CD8-positive, alpha-beta memory T cell (primary cell): ENCODE measurements at places on chromosomes 7 and 10. TPM values are rescaled to one million over a fixed set of nuclear protein-coding genes. Genes with fewer than 3 reads are reported as not detected.

The AHR gene
- 7.3 TPM for polyA plus RNA-seq

The FAM237B gene
- not detected for polyA plus RNA-seq

The SFRP5 gene
- 0.54 TPM for polyA plus RNA-seq

The ADK gene
- 54.1 TPM for polyA plus RNA-seq

The UNCX gene
- polyA plus RNA-seq = not detected

The CFAP43 gene
- not detected for polyA plus RNA-seq

The FBXL13 gene
- 0.43 TPM for polyA plus RNA-seq

The CTAGE15 gene
- polyA plus RNA-seq = 0.29 TPM

DNA sequence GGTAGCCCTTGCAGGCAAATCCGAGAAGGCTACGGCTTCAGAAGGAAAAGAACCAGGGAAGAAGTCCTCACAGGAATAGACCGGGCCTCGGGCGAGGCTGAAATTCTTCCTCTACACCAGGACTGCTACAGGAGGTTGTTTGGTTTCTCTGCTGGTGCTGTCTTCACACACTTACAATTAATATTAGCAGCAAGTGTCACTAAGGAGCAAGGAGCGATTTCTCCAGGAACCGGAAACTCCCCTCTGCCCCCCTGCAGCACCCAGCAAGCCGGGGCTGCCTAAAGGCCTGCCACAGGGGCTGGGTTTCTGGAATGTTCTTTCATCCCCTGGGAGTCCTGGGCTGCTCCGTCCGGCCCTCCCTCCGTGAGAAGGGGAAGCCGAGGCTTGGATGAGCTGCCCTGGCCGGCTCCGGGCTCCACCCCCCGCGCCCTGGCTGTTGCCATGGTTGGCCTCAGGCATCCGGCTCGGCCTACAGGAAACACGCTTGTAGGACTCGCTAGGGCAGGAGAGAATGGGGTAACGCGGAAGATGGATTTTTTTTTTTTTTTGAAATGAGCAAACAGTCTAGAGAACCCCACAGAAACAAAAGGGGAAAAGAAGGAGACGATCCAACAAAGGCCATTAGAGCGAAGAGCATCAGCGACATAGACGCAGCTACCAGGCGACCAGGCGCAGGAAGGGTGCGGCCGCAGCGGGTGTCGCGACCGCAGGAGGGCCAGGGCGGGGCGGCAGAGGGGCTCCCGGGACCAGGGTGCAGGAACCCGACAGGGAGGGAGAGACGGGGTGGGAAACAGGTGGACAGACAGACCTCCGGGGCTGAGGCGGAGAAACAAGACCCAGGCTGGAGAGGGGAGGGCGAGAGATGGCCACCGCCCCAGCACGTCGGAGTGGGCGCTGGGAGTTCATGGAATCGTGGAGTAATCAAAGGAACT, 33.0 kb downstream of the EN2 start:
- no peak for DNase-seq

- no peak for DNase-seq
Observed at GRCh38 chr7:100376066-100376465, 2.8 kb downstream of the PILRA start.

- DNase-seq = no peak
Observed at GRCh38 chr7:85025312-85025756, 161.5 kb downstream of the SEMA3D start.

GRCh38 chr10:122530177-122530576, 30.4 kb upstream of the DMBT1 start:
- no peak for DNase-seq

DNA sequence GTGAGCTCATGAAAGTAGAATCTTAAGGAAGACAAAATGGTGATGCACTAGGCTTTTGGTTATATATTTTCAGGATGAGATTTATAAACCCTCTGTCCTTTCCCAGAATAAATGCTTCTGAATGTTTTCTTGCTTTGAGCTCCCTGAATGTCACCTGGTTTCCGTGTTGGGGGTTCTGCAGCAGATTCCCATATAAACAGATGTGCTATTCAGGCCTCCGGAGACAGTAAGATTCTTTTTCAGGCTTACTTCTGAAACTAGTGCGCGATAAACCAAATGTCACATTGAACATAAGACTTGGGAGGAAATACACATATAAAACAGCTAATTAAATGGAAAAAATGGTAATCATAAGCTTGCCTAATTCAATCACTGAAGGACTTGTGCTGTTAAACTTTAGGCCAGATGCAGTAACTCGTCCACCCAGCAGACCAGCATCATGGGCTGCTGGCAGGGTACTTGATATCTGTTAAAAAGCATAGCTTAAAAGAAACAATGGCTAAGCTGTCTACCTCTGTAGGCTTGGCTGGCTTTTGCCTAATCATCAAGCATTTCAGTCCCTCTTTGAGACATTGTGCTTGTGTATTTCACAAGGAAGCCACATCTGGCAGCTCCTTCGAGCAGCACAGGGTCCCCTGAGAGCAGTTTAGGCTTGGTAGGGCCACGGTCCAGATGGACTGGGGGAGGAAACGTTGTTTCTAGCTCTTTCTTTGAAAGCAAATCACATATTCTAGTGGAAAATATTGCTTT, 281.2 kb upstream of the KIAA1217 start:
- no peak for DNase-seq

- DNase-seq = no peak
Observed at GRCh38 chr7:19294619-19295018, 149.4 kb upstream of the FERD3L start.

DNA sequence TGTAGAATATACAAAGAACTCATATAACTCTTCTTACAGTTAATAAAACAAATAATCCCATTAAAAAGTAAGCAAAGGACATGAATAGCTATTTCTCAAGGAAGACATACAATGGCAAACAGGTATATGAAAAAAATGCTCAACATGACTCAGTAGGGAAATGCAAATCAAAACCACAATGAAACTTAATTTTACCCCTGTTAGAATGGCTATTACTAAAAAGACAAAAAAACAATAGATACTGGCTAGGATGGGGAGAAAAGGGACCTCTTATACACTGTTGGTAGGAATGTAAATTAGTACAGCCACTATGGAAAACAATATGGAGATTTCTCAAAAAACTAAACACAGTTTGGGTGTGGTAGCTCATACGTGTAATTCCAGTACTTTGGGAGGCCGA, 37.8 kb downstream of the HERPUD2 start:
- DNase-seq = no peak

GRCh38 chr7:45690762-45691150, 116.6 kb downstream of the ADCY1 start:
- DNase-seq = no peak

GRCh38 chr7:5758286-5758685, 23.2 kb downstream of the RNF216 start:
- DNase-seq = no peak

- no peak for DNase-seq
Observed at GRCh38 chr10:63712717-63713115, 191.5 kb downstream of the REEP3 start.

- DNase-seq = no peak
Observed at GRCh38 chr7:98283127-98283886, 1.8 kb downstream of the BRI3 start.

- DNase-seq = no peak
Observed at GRCh38 chr7:105003872-105004510, 10.0 kb upstream of the KMT2E start.

DNA sequence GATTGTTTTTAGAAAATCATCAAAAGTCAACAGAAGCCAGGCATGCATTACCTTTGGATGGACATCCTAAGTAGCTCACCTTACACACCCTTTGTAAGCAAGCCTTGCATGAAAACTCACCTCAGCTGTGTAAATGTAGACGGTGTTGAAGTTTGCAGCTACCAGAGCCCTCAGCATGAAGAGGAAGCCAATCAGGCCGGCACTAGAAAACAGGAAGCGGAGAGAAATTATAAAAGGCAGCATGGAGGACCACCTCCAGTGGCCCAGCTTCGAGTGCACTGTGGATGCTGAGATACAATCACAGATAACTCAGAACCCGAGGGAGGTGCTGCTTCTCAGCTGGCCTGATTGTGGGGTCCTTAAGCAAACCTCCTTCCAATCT, 75.3 kb downstream of the SVOPL start:
- DNase-seq = no peak

DNA sequence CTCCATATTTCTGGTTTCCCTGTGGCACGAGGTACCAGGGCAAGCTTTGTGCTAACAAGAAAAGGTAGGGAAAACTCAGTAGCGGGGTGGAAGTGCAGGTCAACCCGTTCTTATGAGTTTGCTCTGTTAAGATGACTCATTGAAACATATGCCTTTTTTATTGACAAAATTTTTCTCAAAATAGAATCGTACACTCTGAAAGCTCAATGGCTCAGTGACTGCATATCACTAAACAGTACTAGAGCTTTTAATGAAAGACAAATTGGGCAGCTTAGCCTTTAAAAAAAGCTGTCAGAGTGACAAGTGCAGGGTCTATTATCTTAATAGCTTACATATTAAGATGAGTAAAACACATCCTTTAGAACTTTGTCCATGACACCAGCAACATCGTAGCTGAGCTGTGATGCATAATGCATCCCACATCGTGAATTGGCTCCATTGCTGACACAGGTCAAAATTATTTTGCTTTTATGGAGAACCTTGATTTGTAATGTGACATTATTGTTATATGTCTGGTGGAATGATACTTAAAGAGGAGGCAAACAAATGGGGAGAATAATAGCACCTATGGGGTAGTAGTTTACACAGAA, 264.4 kb downstream of the ETV1 start:
- no peak for DNase-seq

- no peak for DNase-seq
Observed at GRCh38 chr10:48383393-48383792, 76.9 kb downstream of the MAPK8 start.

DNA sequence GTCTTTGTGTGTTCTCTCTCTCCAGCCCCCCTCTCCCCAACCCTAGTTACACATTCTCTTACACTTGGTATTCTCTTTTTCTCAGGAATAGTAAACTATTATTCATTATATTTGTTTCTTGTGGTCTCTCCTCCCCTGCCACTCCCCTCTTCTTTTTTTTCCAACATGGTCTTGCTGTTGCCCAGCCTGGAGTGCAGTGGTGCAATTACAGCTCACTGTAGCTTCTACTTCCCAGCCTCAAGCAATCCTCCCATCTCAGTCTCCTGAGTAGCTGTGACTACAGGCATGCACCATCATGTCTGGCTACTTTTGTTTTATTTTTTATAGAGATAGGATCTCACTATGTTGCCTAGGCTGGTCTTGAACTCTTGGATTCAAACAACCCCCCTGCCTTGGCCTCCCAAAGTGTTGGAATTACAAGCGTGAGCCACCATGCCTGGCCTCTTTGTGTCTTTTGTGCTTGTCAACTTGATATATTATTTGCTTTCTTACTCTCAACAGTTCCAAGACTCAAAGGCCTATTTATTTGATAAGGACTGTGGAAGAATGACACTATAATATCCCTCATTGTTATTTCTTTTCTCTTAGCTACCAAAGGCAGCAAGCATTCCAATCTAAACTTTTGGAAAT, 66.9 kb downstream of the MLLT10 start:
- no peak for DNase-seq

DNA sequence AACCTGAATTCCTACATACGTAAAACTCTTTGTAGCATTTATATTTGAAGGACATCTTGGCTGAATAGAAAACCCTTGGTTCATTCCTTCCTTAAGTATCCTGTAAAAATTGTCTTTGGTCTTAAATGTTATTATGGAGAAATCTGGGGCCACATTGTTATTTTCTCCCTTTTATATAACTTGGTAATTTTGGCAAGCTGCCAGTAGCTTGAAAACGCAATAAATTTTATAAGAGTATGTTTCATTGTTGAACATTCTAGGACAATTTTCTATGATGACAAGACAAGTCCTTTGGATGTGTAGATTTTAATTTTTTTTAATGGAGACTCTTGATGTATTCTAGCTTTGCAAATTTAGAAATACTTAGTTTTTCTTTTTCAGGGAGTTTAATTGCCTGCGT, 191.9 kb downstream of the ABCA13 start:
- DNase-seq = no peak

DNA sequence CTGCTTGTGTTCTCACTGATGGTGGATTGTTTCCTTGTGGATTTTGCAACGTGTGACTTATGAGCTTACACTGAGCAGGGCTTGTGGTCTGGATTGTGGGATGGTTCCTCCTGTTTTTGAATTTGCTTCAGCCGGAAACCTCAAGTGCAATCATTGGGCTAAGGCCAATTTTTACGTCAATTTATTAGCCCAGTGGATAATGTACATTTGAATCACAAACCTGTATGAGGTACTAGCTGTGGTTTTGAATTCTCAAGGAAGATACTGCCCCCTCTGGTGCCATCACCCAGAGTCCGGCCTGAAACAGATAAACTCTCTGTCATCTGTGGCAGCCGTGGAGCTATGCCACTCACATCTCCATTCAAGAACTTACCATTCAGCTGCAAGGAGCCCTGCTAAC, 7.3 kb upstream of the ZNF777 start:
- no peak for DNase-seq

DNA sequence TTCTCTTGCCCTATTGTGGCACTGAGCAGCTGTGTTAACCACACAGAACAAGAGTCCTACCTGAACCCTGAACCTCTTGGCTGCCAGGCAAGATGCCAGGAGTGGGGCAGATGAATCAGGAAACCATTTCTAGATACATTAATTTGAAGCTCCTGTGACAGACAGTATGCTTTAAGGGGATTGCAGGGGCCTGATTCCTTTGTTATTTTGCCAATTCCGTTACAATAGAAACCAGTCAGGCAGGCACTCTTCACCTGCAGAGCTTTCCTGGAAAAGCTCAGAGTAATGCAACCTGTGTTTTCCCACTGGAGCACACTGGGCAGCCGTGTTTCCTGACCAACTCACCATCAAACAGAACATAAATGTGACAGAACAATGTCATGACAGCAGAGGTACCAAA, 233.1 kb downstream of the BMPER start:
- DNase-seq = no peak

GRCh38 chr7:41046221-41046761, 656.6 kb downstream of the INHBA start:
- no peak for DNase-seq

DNA sequence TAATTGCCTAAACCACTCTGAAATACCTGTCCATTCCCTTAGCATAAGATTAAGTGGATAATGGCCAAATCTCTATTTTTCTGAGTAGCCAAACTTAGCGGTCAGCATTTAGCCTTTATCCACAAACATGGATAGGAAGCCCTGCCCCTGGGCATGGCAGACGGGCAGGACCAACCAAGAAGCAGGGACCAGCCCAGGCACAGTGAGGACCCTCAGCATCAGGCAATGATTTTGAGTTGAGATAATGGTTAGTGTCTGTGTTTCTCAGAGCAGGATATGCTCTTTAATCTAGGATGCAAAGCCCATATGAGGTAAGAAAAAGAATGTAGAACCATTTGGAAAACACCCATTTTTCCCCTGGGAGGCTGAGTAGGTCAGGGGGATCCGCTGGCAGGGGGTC, 131.7 kb downstream of the DPP6 start:
- DNase-seq = no peak

- peak; percentile 90 for DNase-seq
Observed at GRCh38 chr10:69087590-69088470, at the start of gene SRGN. Gene SRGN (plus strand): TSS chr10:69088103. CDS start chr10:69088158, 55 bp downstream.
